ENCODE measurements at places on chromosomes 12 and 14.

DNA sequence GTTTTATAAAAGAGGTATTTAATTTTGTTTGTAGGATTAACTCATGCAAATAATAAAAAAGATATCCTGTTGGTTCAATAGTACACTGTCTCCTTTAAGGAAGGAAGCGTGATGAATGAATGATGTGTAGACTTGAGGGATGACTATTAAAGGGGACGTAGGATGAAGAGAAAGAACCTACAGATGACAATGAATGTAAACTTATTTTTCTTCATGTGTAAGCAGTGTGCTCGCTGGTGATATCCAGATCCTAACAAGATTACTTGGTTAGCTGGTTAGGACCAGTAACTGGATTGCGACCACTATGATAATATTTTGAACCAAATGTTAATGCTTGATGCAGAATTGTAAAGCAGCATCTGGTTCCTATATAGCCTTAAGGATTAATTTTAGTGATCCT lies 2.6 kb downstream of the ARF6 start:
- DNase-seq: no peak

GRCh38 chr12:20212658-20213555 lies 155.4 kb upstream of the PDE3A start:
- no peak for DNase-seq

- no peak for DNase-seq
Observed at GRCh38 chr12:57449375-57449774, 5.7 kb upstream of the INHBE start.

DNA sequence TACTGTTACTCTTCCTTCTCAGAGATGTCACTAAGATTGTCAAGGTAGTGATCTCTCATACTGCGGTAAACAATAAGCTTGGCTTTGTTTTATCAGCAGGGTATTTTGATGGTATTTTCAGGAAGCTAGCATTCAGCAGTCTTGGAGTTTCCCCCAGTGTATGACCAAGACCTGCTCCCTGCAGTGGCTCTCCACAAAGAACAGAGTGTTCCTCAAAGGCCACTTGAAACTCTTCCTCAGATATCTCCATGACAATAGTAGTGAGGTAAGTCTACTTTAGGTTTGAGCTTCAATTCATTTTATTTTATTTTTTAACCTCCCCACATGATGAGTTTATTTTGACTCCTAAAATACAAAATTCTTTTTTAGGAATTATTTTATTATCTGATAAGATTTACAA lies 74.0 kb upstream of the G2E3 start:
- no peak for DNase-seq

DNA sequence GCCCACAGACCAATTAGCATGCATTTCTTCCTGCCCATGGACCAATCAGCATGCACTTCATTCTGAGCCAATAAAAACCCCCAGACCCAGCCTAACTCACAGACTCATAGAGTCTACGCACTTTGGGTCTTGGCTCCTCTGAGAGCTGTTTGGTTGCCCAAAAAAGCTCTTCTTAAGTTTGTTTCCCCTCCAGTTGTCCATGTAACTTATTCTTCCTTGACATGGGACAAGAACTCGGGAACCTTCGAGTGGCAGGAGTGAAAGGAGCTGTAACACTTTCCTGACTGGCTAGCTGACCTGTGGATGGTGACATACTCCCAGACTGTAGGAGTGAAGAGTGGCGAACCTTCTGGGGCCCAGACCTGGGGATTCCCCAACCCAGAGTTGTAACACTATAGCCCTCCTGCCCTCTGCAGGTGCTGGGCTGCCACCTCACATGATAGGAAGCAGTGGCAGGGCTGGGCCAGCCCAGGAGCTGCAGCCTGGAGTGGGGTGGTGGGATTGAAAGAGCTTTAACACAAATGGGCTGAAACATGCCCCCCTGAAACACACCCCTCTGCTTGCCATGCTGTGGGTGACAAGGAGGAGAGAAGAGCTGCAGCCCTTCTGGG lies 4.4 kb upstream of the BTBD7 start:
- DNase-seq: no peak
